Suprapubic skin (tissue), 4 donors: ENCODE measurements at places on chromosomes 5 and 9. TPM values are rescaled to one million over a fixed set of nuclear protein-coding genes. Genes with fewer than 3 reads are reported as not detected.

GRCh38 chr5:91379246-91379913 lies 3.7 kb downstream of the ARRDC3 start:
- no peak for DNase-seq

DNA sequence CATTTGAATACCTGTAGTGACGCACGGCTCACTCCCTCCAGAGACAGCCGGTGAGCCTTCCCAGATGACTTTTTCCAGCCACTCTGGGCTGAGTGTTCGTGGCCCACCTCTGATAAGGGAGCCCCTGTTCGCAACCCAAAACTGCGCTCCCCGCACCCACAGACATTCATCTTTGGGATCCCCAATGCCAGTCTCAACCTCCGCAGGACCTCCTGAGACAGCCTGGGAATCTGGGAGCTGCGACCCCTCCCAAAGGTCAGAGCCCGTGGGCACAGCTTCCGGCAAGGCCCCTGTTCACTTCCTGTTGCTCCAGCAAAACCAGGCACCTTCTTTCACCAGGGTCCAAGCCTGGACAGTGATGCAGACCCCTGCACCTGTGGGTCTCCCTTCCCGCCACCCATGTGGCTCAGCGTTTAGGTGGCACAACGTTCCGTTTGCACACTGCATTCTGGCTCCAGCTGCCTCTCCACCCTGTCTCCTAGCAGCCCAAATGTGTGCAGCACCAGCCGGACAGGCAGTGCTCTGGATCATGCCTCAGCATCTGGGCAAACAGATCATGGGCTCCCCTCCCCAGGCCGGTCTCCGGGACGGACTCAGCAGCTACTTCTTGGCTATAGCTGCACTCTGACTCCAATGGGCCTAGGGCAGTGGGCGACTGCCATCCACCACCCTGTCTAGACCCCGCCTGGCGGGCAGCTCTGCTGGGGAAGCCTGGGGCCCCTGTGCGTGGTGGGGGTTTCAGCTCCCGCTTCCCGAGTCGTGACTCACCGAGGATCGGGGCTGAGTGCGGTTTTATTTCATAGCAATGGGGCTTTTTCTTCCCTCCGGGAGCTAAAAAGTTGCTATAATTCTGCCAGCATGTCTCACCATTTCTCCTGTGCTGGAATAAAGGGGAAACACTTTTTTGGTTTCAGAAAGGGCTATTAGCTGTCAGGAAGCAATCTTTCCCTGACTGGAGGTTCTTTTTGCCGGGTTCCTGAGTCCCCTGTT lies 156.0 kb downstream of the OLFM1 start:
- no peak for DNase-seq

DNA sequence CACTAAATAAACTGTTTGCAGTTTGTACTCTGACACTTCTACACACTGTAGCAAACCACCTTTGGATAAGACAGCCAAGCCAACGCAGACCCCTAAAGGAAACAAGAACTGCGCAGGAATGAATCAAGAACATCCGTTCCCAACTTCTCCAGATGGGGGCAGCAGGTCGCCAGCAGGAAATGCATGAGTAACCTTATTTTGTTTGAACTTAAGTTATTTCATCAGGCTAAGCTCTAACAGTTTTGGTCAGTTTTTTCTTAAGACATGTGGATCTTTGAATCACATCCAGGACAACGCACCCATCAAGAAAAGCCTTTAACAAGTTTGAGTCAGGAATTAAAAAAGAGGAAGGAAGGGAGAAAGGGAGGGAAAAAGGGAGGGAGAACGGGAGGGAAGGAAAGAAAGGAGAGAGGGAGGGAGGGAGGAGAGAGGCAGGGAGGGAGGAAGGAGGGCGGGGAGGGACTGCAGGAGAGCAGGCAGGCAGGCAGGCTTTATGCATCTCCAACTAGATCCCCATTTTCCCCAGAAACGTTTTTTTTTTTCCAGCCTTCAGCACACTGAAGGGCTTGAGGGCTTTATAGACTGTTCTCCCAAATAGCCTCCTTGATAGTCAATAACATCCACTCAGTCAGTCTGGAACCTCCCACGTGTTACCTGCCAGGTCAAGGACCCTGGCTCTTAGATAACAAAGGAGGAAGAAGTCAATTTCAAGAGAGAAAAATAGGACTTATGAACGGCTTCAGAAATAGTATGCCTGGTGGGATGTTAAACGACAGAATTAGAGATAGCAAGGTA lies 22.2 kb downstream of the BHMT start:
- no peak for DNase-seq

DNA sequence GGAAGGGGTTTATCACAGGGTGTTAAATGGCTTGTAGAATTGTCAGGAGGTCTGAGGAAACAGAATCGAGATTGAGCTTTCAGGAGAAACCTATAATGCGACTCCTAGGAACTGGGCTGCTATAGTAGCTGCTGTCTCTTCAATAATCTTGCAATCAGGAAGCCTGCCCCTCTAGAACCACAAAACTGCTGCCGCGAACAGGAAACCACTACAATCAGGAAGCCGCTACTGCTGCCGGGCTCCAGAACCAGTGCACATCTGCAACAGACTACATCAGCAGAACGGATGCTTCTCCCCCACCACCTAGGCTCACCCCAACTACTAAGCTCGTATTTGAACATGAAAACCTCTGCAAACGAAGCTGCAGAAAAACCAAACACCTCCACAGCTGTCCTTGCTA lies 31.6 kb downstream of the TNFSF8 start:
- DNase-seq = no peak

DNA sequence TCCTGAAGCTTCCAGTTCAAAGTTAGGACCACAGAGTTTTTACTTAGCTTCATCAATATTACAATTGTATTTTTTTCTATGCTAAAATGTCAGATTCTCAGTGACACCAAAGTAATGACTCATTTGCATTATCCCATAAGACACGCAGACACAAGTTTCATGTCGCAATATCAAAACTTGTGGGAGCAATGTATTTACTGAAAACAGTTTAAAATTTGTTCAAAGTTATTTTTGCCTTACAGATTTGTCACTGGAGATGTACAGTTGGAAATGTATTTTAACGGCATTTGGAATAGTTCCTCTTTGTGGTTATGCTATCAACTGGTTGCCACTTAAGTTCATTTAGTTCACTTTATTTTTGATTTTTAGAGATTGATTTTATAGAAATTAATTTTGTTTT lies 36.2 kb upstream of the DAP start:
- no peak for DNase-seq

GRCh38 chr5:154098465-154098864 lies 59.7 kb downstream of the MFAP3 start:
- DNase-seq = no peak

DNA sequence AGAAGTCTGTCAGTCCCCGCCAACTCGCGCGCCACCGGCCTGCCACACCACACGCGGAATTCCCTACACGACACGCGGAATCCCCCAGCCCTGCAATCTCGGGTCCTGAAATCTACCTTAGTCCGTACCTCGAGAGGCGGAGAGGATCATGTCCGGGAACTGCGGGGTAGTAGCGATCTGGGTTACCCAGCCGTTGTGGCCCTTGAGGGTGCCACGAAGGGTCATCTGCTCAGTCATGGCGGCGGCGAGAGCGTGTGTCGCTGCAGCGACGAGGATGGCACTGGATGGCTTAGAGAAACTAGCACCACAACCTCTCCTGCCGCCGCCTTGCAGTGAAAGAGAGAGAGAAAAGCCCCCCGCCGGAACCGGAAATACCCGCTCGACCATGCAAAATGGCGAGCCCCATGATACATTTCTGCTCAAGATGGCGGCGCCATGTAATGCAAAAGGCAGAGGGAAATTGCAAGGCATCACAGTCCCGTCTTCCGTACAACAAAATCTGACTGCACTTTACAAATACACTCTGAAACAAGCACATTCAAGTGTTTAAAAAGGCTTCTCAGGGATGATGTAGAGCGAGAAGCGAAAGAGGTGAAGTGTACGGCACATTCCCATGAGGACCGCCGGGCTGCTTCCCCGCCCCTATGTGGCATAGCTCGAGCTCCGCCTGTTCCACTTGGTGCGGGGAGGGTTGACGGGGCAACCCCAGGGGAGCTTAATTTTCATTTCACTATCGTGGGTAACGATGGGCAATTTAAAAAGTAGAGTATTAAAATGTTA lies at the start of gene RACK1:
RACK1 (minus strand) TSS at position 343 of the 780 bp plus-strand sequence; CDS start at position 237, 106 bp downstream.
- peak; percentile 95 for DNase-seq

GRCh38 chr5:376799-377325 lies 55.3 kb downstream of the AHRR start:
- no peak for DNase-seq

DNA sequence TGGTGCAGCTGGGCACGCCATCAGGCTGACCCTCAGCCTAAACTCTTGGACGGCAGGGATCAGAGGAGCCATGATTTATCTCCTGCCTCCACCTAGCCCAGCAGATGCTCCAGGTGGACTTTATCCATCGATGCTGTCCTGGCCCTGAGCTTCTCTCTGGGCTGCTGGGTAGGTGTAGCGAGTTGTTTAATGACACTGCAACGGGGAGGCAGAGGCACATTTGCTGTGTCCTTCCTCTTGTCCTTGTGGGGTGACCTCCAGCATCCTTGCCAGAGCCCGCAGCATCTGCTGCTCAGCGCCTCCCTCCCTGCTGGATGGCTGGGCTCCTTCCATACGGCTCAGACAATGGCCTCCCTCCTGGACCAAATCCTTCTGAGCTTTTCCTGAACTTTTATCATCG lies 103.1 kb upstream of the IRX4 start:
- peak; percentile 41 for DNase-seq

- DNase-seq = no peak
These were observed 631.9 kb upstream of the DMAC1 start for GRCh38 chr9:8431505-8431904.

DNA sequence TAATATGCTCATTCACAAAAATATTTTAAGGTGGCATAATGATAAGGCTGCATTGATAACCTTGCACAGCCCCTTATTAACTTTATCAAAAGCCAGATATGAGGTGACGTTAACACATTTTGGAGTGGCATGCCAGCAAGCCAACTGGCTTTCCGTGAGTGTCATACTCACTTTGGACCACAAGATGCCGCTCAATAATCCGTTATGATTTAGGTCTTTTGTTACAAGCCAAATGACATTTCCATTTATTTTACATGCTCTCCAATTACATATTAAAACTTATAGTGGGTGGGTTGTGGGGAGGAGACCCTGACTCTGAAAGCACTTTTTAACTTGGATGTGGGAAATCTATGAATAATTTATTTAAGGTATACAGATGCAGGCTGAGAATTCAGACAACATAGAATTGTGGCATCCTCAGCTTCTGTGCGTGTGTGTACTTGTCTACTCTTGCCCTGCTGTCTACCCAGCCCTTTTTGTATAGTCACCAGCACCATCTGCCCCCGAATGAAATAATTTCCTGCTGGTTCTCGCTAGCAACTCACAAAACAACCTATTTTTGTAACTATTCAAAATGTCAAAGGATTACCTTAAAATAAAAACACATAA lies 305.1 kb downstream of the PSAT1 start:
- DNase-seq = no peak

DNA sequence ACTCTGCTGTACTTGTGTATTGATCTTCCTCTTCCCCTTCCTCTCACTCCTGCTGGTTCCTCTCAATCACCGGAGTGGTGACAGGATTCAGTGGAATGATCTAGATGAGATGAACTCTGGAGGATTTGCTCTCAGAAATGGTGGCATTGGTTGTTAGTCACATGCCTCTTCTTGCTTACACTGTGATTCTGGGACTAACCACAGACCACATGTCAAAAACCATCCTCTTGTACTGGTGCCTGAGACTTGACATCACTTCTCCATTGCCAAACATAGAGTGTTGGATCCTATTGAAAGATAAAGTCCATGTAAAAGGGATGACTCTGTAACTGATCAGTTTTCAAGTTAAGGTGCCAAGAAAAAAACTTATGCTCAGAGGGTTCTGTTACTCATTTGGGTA lies 506.5 kb downstream of the DMAC1 start:
- DNase-seq = no peak

The PCDHGB1 gene
- total RNA-seq = 1.2 TPM

The DPM2 gene
- 19.4 TPM for total RNA-seq

The NPR3 gene
- total RNA-seq = 8.7 TPM

The SPACA9 gene
- total RNA-seq = 10.3 TPM

The PRRX2 gene
- total RNA-seq = 11.1 TPM

The CEP72 gene
- total RNA-seq = 9.1 TPM
